Neural crest cell (in vitro differentiated cells): ENCODE measurements at places on chromosomes 1 and 21.
A peak's percentile ranks its signal among the peaks of the same experiment; 100 is the strongest.

- DNase-seq: no peak
These were observed 142.5 kb downstream of the TIAM1 start for GRCh38 chr21:31201548-31201947.

GRCh38 chr1:37954316-37954971 is 7.6 kb upstream of the INPP5B start:
- no peak for DNase-seq

DNA sequence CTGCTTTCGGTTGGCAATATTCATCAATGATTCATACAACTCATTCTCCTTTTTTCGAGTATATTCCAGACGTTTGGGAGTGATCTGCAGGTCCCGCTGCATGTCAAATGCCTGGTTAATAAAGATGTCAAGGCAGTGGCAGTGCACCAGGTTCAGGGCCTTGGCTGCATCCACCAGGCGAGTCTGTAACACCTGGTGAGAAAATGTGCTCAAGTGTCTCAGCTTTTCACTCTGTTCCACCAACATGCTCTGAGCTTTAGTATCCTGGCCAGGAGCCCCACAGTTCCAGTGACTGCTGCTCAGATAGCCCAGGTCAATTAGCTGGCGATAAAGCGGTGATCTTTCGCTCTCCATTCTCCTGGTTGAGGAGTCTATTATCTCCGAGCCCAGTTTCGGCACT is 42.3 kb downstream of the DSTYK start:
- no peak for DNase-seq

- DNase-seq: no peak
These were observed 288.6 kb upstream of the USP24 start for GRCh38 chr1:55503663-55504305.

GRCh38 chr1:28046716-28047115 is 41.7 kb downstream of the EYA3 start:
- DNase-seq: no peak

DNA sequence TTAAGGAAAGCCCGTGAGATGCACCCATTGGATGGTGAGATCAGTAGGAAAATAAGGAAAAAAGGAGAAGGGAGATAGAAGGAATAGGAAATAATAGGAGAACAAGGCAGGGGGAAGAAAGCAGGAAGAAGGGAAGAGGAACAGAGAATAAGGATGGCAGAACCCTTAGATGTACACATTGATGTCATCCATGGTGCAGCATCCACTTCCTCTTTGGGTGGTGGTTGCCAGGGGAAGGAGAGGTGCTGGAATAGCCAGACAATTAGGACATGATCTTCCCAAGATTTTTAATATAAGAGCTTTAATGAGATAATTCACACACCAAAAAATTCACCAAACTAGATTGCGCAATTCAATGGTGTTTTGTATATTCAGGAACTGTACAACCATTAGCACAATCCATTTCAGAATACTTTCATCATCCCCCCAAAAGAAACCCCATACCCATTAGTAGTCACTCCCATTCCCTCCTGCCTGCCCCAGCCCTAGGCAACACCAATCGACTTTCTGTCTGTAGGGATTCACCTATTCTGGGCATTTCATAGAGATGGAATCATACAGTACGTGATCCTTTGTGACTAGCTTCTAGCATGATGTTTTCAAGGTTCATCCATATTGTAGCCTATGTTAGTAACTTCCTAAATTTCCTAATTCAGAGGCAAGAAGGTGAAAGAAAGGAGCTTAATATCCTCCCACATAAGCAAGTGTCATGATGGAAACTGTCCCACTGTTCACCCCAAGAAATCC is 121.4 kb downstream of the PLXNA2 start:
- DNase-seq: no peak

- peak; percentile 38 for DNase-seq
These were observed at the start of gene CDKN2C for GRCh38 chr1:50969611-50970508. CDKN2C (plus strand) TSS chr1:50970245; CDS start chr1:50970369, 124 bp downstream.

DNA sequence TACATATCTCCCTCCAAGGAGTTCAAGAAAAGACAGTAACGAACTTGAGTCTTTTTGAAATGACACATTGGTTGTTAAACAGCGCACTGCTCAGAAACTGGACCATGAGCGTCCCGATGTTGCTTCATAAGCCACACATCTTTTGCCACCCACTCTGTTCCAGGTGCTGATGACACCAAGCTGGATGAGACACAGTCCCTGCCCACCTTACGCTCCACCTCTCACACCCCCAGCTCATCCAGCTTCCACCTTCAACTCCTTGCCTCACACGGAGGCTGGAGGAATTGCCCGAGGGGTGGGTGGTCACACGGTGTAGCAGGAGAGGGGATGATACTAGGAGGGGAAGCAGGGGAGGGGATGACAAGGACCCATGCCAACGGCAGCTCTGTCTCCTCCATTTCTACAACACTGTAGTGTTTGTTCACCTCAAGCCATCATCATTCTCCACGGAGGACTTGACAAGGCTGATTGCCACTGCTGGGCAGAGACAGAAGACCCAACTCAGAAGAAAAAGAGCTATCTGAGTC is 148.5 kb upstream of the TNR start:
- no peak for DNase-seq

DNA sequence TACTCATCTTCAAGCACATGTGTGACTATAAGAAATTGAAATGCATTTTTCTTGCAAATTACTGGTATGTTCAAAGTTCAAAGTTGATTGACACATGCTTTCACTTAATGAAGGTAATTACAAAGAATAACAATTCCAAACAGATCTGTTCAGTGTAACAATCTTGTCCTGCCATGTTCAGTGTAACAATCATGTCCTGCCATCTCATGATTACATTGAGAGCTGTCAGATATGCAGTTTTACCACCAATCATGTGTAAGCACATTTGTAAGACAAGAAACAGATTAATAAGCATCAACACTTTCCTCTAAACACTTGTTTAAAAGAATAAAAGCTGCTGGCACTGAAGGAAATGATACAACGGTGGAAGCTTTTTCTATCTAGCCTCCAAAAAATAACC is 80.3 kb upstream of the ZNF281 start:
- DNase-seq: no peak

- DNase-seq: peak; percentile 23
These were observed 1.1 kb downstream of the ADGRL2 start for GRCh38 chr1:81801651-81802456.

- no peak for DNase-seq
These were observed 31.8 kb downstream of the ZNF684 start for GRCh38 chr1:40563266-40563665.

DNA sequence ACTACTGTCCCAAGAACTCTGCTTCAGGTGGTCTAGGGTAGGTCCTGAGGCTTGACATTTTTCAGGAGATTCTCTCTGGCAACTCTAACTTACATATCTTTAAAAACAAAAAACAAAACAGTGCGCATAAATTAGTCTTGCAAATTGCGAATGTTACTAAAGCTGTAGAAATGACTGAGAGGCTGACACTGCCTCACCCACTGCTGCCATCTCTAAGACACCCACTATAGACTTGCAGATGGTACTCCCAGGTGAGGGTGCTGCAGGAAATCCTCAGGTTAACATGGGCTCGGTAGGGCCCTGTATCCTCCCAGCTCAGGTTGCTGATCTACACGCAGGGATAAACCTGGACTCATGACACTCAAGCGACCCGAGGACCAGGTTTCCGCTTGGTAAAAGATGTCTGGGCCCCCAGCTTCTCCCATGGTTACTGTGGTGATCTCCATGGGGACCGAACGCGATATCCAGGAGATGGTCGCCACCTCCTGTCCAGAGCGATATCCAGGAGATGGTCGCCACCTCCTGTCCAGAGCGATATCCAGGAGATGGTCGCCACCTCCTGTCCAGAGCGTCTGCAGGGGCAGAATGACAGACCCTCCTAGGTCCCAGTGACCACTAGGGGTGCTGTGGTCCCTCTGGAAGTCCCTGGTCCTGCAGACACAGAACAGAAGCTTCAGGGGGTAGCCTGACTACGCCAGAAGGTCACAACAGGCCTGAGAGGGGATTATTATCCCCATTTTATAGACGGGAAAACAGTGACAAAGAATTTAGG is 16.2 kb upstream of the LY9 start:
- peak; percentile 40 for DNase-seq

DNA sequence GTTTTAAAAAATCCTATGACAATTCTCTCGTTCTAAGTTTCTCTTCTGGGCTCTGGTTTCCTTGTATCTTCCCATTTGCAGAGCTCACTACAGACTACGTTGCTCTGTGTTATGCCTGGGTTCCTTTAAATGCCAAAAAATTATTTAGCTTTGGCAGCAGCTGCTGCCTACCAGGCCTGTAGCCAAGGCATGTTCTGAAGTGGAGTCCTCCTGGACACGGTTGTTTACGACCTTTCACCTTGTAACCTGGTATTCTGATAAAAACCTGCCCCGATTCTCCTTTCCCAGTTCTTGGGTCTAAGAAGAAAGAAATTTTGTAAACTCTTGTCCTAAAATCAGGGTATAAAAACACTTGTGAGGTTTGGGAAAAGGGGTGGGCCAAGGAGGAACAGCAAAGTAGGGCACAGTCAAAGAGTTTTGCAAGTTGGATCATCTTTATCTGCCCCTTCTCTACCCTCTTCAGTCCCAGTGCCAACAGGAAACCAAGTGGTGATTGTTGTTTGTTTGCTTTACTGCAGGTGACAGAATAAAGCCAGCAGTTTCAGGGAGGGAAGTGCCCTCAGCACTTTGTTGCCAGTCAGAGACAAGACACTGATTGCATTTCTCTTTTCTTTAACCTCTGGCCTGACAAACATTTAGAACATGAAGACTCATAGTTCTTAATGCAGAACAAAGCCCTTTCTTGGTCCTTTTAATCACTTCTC is 3.1 kb upstream of the TXNIP start:
- DNase-seq: no peak

- no peak for DNase-seq
These were observed 3.3 kb upstream of the WARS2 start for GRCh38 chr1:119143706-119144105.

DNA sequence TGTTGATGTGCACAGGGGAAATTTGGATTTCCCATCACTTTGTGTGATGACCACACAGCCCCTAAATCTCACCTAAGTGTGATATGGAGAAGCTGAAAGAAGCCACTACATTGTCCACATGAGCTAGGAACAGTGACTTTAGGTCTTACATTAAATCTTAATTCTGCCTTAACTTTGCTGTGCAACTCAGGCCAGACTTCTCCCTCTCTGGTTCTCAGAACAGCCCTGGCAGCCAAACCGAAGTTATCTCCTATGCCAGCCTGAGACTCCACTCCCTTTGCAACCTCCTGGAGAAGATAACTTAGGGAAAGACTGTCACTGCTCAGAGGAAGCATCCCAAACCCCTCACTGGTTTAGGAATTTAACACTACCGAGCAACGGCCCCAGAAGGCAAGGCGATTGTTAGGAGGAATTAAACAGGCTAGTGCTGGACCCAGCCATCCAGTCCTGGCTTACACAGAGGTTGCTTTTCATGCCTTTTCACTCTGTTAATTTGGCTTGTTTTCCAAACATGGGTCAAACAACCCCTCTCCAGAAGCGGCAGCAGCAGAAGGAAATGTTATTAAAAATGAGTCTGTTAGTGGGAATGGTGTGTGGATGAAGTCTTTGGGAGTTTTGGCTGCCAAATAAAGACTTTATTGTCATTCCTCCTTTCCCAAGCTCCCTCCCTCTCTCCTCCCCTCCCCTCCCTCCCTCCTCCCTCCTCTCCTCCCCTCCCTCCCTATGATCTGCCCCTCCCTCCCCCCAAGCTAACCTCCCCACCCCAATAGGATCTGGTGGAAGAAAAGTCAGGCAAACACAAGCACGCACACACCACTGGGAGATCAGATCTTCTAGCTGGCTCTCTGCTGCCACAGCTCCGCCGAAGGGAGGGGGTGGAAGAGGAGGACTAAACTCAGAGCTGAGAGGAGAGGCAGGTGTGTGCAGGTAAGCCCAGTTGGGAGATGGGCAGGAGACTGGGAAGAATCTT is at the start of gene PRELP:
PRELP (plus strand) TSS at position 795 of the 970 bp plus-strand sequence. CDS start 7,379 bp downstream, outside the sequence.
- no peak for DNase-seq

DNA sequence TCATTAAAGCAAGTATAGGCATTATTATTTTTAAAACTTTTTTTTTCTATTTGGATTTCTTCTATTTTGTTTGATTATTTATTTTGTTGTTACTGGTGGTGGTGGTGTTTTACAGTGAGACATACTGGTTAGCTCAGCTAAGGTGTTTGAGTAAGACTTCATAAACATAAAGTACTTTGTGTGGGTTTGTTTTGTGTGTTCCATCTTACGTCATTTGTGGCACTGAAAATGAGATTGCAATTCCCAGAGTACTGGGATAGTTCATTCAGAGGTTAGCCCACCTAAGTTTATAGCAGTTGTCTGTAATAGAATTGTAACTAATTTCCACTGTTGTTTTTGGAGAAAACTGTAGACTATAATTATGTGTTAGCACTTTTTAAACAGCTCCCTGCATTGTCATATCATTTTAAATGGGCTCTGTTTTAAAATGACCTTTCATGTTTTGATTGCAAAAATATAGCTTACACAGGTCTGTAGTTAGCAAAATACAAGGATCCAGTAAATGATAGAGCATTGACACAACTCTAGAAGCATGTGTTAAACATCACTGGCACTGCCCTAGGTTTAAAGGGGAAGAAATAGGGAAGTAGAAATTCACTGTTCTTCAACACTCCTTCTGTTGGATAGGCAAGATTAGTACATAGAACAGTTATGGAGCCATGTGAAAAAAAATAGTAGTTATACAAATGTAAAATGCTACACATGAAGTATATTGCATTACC is 171.7 kb downstream of the NFIA start:
- DNase-seq: no peak

GRCh38 chr1:204989266-204990058 is 53.5 kb upstream of the CNTN2 start:
- peak; percentile 82 for DNase-seq

- DNase-seq: no peak
These were observed 30.0 kb downstream of the TMCC2 start for GRCh38 chr1:205257735-205258134.

- DNase-seq: no peak
These were observed 7.4 kb downstream of the KCNE1 start for GRCh38 chr21:34504595-34504994.

DNA sequence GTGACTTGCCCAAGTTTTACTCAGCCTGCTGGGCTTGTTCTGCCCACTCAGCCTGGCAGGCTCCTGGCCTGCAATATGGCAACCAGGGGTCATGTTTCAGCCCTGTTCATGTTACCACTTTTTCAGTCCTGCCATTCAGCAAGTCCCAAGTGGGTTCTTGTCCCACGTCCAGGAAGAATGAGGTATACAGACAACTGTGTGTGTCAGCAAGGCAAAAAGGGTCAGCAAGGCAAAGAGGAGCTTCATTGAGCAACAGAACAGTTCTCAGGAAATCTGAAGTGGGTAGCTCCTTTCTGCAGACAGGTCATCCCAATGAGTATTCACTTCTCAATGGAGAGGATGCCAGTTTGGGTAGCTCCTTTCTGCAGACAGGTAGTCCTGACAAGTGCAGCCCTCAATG is 1233.3 kb upstream of the B3GALT2 start:
- no peak for DNase-seq

DNA sequence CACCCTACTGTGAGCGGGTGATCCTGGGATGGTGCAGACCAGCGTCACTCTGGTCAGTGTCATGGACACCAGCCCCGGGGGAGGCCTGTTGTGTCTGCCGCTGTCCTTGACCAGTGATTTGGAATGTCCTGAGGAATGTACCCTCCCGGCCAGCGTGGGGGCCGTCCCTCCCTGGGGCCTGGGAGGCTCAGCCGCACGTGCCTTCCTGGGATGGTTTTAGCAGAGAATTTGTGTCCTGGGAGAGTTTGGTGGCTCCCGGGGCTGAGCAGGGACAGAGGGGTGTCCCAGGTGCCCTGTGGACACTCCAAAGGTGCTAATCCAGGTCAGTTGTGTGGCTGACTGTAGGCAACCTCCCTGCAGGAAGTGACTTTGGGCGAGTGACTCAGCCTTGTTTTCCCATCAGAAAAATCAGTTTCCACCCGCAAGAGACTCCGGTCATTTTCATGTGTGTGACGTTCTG is 6.2 kb downstream of the ARHGEF16 start:
- no peak for DNase-seq

GRCh38 chr1:86865973-86866637 is 47.8 kb downstream of the SELENOF start:
- no peak for DNase-seq
